ENCODE measurements at places on chromosomes 2 and 18.

- DNase-seq, result peak; percentile 19
These were observed 5.7 kb upstream of the SERPINB2 start for GRCh38 chr18:63881851-63882250.

DNA sequence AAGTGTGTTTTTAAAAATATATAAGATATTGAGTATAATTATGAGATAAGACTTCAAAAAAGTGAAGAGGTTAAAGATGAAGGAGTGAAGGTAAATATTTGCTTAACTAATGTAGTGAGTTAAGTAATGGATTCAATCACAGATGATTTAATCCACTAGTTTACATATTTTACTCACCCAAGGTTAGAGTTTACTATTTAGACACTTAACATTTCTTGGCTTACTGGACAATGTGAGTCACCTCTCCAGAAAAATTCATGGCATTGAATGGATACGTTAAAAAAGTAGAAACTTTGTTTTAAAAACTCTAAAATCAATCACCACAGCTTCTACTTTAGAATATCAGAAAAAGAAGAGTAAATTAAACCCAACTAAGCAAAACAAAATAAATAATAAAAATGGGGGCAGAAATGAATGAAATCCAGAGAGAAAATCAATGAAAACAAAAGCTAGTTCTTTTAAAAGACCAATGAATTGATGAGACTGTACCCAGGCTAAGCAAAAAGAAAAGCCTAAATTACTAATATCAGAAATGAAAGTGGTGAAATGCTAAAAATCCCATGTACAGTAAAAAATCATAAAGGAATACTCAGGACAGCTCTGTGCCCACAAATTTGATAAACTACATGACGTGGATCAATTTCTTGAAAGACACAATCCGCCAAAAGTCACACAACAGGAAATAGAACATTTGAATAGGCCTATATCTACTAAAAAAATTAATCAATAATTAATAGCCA is 1.9 kb upstream of the HMSD start:
- no peak for DNase-seq

DNA sequence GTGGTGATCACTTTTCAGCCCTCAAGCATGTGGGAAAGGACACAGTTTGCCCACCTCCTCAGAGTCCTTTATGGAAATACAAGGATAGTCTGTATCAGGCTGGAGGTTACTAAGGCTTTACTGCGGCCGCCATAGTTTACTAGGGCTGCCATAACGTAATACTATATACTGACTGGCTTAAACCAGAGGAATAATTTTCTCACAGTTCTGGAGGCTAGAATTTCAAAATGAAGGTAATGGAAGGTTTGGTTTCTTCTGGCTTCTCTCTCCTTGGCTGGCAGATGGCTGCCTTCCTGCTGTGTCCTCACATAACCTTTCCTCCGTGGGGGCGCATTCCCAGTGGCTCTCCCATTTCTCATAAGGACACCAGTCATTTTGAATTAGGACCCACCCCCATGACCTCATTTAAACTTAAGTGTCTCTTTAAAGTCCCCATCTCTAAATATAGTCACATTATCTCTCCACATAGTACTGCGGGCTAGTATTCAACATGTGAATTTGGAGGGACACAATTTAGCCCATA is 12.5 kb upstream of the ATIC start:
- DNase-seq, result no peak

GRCh38 chr2:216082117-216082711 is 495 bp downstream of the TMEM169 start:
- DNase-seq, result no peak

DNA sequence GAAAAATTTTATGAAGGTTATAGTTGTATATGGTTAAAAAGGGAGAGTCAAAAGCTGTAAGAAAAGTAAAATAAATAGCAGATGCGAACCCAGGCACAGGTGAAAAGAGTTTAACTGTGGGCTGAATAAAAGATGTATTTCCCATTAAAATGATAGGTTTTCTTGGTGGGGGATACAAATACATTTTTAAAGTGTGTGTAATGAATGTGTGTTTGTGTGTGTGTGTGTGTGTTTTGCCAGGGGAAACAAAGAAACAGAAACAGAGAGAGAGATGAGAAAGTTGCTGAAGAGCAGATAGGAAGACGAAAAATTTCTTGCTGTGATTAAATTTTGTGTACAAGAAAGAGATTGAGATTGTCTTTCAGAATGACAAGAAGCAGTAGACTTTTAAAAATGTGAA is 12.1 kb downstream of the TFPI start:
- DNase-seq, result no peak

DNA sequence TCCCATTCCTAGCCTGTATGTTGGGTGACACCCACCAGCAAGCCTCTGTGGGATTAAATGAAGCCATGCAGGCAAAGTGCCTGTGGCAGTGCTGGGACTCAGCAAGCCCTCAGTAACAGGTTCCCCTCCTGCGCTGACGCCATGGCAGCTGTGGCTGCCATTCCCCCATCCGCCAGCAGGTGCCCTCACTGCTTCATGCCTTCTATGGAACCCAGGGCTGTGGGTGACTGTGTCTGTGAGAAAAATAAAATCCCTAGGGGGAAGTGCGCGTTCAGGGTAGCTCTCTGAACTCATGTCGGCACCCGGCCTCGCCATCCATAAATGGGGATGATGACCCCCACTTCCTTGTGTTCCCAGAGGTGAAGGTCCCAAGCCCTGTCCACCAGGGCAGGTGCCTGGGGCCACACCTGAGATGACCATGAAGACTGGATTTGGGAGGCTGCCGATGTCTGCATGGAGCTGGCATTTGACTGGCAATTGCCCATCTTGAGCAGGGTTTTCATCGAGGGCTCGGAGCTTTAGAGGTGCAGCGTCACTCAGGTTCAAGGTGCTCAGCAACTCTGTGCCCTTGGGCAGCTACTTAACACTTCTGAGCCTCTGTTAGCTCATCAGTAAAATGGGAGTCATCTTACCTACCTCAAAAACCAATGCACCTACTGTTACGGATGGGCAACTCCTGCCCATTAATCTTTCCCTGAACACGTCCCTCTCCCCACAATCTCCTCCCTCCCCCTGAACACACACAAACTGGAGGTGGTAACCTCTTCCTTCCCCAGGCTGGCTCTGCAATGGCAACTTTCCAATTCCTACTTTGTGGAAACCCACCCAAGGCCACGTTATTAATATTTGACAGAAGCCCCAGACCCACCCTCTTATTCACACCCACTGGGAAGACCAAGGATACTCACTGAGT is 2.9 kb upstream of the MAL start:
- peak; percentile 55 for DNase-seq
